NCI-H187 treated with DMSO at 0.1 percent for 48 hours (cell line): ENCODE measurements at places on chromosomes 5 and 9.

GRCh38 chr9:99411068-99411467 is 189.0 kb downstream of the SEC61B start:
- DNase-seq = no peak

- DNase-seq = no peak
These were observed 11.9 kb downstream of the ZCCHC9 start for GRCh38 chr5:81313278-81313677.

GRCh38 chr5:135991429-135991828 is 36.6 kb upstream of the LECT2 start:
- DNase-seq = no peak

DNA sequence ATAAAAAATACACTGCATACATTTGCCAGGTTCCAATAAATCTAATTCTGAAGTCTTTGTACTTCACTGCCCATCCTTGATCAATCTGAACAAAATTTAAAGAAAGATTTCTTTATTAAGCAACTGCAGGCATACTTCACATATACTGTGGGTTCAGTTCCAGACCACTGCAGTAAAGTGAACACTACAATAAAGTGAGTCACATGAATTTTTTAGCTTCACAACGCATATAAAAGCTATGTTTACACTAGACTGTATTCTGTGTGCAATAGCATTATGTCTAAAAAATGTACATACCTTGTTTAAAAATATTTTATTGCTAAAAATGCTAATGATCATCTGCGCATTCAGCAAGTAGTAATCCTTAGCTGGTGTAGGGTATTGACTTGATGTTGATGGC is 52.1 kb downstream of the SSBP2 start:
- DNase-seq = no peak
